ENCODE measurements at places on chromosomes 1 and 21. TPM values are rescaled to one million over a fixed set of nuclear protein-coding genes. Genes with fewer than 3 reads are reported as not detected.

ZBTB8B gene
- under 0.01 TPM for total RNA-seq

LAD1 gene
- total RNA-seq, result not detected

PHLDA3 gene
- 120 TPM for total RNA-seq

OLIG2 gene
- total RNA-seq, result not detected

OR2T11 gene
- total RNA-seq, result not detected

SZT2 gene
- 27.9 TPM for total RNA-seq

CYYR1 gene
- total RNA-seq, result 0.30 TPM

MYCBP gene
- total RNA-seq, result 14.8 TPM

MEX3A gene
- total RNA-seq, result 3.3 TPM

FAM78B gene
- total RNA-seq, result 0.32 TPM

ABCA4 gene
- 0.51 TPM for total RNA-seq

PRAMEF1 gene
- total RNA-seq, result not detected

CACYBP gene
- 57.0 TPM for total RNA-seq
